SHP77 treated with DMSO at 0.1 percent for 48 hours (cell line): ENCODE measurements at places on chromosomes 2 and 18.

- DNase-seq = no peak
Measured at GRCh38 chr2:189233527-189233926, 54.0 kb upstream of the COL5A2 start.

DNA sequence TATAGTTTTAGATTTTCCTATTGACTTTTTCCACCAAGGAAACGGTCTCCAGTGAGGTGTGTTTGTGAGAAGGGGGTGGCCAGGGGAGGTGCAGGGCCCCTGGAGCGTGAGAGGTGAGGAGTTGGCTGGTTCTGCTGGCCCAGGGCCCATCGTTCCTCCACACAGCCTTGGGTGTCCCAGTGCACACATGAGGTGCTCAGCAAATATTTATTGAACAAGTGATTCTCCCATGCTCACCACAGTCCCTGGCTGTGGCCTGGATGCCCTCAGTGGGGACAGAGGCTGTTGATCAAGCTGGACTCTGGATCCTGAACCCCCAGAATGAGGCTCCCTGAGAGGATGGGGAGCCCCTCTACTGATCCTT, 5.0 kb downstream of the HAAO start:
- no peak for DNase-seq

DNA sequence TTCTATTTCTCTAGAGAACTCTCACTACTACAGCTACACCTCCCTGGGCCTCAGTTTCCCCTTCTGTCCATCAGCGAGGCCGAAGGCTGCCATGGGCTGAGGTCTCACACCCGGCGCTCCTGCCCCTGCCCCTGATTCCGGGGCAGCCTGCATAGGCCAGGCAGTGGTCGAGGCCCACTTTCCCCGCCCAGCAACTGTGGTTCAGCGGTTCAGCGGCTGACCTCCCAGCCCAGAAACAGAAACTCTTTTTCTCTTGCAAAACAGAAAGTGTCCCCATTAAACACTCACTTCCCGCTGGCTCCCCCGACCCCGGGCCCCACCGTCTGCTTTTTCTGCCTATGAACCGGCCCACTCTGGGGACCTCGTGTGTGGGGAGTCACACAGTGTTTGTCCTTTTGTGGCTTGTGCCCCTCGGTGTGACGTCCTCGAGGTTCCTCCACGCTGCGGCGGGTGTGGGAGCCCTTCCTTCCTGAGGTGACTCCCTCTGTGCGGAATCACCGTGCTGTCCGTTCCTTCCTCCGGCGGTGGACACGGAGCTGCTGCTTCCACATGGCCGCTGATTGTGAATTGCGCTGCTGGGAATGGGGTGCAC, 16.0 kb downstream of the PDCD1 start:
- no peak for DNase-seq

DNA sequence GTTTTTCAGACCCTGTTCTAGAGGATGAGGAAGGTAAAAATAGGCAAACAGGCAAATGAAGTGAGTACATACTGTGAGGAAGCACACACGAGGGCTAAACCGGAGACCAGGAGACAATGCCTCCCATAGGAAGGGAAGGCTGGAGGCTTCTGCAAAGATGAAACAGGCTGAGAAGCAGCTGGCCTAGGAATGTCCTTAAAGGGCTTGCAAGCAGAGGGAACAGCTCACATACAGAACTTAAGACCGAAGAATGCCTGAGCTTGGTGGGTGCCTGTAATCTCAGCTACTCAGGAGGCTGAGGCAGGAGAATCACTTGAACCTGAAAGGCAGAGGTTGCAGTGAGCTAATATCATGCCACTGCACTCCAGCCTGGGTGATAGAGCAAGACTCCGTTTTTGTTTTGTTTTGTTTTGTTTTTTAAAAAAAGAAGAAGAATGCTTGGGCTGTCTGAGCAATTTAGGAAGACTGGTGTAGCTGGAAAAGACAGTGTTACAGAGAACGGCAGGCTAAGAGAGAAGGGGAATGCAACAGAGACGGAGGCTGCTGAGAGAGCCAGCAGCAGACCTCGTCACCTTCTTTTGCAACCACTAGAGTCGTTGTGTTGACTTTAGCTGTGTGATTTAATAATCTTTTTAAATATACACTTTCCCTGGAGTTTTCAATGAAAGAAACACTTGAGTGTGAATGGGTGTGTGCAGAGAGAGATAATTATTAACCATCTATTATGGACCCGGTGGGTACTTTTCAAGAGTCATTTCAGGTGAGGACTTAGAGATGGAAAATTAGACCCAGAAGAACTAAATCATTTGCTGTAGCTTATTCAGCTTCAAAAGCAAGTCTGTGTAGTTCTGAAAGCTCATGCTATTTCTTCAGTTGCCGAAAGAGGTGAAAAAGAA, 232.8 kb downstream of the GALR1 start:
- DNase-seq = no peak

- no peak for DNase-seq
Measured at GRCh38 chr18:77341527-77342325, 92.1 kb downstream of the GALR1 start.

- peak; percentile 79 for DNase-seq
Measured at GRCh38 chr2:2656115-2657011, 325.3 kb upstream of the MYT1L start.
